ENCODE measurements at places on chromosomes 3 and 15.

DNA sequence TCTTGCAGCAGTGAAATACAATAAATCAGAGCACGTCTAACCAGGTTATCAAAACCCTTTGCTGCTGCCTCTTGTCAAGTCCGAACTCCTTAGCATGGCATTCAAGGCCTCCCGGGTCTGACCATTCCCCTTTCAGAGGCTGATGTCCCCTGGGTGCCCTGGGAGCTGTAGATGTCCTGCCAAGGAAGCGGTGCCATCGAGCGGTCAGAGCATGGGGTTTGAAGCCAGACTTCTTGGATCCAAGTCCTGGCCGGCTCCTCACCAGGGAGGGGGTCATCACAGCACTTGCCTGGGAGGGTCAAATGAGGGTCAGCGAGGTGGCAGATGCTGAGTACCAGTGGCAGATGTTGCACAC lies 496 bp downstream of the TF start:
- no peaks in the 10 kb centered on the region for H3K36me3 ChIP-seq
- no peaks in the 10 kb centered on the region for H3K4me1 ChIP-seq
- no peak for DNase-seq
- H3K27me3 ChIP-seq: peaks cover 77% of the 10 kb centered on the region
- H3K27ac ChIP-seq: no peak overlapping the region
- no peak overlapping the region for H3K4me3 ChIP-seq

DNA sequence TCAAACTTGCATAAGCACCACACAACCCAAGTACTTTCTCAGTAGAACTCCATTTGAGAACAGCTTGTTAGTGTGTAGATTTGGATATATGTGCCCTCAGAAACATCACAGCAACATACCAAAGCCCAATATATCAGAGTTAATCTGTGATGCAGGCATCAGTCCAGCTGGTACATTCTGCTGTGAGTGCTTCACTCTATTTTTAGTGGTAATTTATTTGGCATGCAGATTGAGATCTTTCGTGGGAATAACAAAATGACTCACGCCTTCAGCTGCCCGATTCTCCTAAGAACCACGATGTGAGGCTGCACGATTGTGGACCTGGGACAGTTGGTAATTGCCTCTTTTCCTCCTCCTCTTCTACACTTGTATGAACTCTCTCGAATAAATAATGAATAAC lies 730.7 kb downstream of the SQOR start:
- no peaks in the 10 kb centered on the region for H3K4me1 ChIP-seq
- no peaks in the 10 kb centered on the region for H3K36me3 ChIP-seq
- no peak overlapping the region for H3K4me3 ChIP-seq
- no peak for DNase-seq

DNA sequence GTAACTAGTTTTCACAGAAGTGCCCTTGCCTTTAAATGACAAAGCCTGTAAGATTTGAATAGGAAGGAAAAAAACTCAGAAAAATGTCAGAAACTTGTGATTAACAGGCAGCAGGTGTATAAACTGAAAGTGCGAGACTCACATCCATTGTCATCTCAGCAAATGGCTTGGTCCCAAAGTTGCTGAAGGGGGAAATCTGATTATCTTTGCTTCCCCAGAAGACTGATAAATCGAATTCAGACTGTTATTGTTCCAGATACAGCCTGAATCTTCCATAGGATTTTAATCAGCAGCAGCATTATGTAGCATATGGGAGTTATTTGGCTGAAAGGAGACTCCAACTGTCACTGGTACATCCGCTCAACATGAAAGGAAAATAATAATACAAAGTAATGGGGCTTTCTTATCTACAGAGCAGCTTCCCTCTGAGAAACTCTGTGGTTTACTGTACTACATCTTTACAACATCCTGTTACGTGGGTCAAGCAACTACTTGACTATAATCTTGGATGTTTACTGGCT lies 550.4 kb upstream of the CCDC54 start:
- no peak overlapping the region for H3K4me3 ChIP-seq
- no peaks in the 10 kb centered on the region for H3K4me1 ChIP-seq
- H3K27ac ChIP-seq: no peak overlapping the region
- no peaks in the 10 kb centered on the region for H3K36me3 ChIP-seq
- H3K27me3 ChIP-seq: no peaks in the 10 kb centered on the region

DNA sequence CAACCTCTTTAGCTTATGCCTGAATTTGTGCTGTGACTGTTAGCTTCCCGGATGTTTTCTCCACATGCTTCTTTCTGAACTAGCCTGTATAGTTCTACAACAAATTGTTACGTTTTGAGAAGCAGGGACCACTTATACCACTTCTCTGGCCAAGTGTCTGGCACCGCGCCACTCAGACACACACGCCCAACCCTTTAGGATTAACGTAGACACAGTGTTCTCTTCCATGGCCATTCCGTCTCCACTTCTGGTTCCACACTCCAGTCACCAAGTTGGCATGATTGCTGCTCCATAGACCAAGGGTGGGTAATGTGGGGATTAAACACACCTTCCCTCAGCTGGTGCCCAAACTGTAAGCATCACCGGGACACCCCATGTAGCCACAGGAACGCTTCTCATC lies 755 bp upstream of the TMEM108 start:
- H3K4me3 ChIP-seq: no peak overlapping the region
- no peaks in the 10 kb centered on the region for H3K4me1 ChIP-seq
- DNase-seq: no peak
- H3K27ac ChIP-seq: no peak overlapping the region
- no peaks in the 10 kb centered on the region for H3K36me3 ChIP-seq
- peaks cover 69% of the 10 kb centered on the region for H3K27me3 ChIP-seq

- H3K4me1 ChIP-seq: no peaks in the 10 kb centered on the region
- H3K36me3 ChIP-seq: no peaks in the 10 kb centered on the region
- H3K27me3 ChIP-seq: peaks cover 65% of the 10 kb centered on the region
- no peak overlapping the region for H3K27ac ChIP-seq
- no peak overlapping the region for H3K4me3 ChIP-seq
- DNase-seq: no peak
Observed at GRCh38 chr3:123294296-123294938, 92.7 kb downstream of the SEC22A start.

DNA sequence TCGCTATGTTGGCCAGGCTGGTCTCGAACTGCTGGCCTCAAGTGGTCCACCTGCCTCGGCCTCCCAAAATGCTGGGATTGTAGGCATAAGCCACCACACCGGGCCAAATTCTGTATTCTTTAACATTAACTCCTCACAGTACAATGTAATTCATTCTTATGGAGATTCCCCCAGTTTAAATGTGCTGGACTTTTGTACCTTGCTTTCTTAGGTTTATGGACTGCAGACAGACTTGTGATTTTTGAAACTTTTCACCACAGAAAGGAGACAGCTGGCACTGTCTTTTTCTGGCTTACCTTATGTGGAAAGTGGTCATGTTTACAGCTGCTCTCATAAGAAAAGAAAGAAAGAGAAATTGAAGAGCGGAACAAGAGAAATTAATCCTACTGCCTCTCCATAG lies 103.8 kb downstream of the IQCH start:
- H3K36me3 ChIP-seq: no peaks in the 10 kb centered on the region
- H3K4me3 ChIP-seq: no peak overlapping the region
- no peak overlapping the region for H3K27ac ChIP-seq
- no peak for DNase-seq
- H3K4me1 ChIP-seq: no peaks in the 10 kb centered on the region

DNA sequence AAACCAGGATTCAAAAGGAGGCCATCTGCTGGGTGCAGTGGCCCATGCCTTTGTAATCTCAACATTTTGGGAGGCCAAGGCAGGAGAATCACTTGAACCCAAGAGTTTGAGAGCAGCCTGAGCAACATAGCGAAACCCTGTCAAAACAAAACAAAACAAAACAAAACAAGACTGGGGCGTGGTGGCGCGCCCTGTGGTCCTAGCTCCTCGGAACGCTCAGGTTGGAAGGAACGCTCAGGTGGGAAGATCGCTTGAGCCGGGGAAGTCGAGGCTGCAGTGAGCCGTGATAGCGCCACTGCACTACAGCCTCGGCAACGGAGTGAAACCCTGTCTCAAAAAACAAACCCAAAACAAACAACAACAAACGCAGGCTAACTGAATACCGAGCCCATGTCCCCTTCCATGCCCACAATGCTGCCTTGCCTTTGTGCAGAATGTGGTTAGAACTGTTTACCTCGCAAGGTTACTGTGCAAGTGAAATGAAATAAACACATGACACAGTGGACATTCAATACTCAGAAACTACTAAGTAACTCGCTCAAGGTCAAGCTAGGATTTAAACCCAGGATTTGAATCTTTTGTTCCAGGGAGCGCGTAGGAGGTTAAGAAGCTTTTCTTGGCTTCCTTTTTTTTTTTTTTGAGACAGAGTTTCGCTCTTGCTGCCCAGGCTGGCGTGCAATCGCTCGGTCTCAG lies 766 bp upstream of the EMC4 start:
- H3K27me3 ChIP-seq: no peaks in the 10 kb centered on the region
- no peak for DNase-seq
- peak overlapping the region; percentile 92 for H3K4me3 ChIP-seq
- H3K36me3 ChIP-seq: peaks cover 39% of the 10 kb centered on the region
- H3K27ac ChIP-seq: peak overlapping the region; percentile 98

DNA sequence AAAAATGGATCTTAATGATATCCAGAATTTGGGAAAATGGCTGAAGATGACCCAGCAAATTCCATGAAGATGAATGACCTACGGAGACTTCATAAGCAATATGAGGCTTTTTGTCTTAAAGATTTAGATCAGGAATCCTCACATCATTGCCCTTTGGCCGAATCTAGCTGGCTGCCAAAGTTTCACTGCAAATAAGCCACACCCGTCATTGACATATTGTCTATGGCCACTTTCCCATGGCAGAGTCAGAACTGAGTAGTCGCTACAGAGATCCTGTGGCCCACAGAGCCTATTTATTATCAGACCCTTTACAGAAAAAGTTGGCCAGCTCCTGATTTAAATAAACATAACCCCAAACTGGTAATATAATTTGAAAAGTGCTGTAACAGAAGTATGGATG lies 307.4 kb upstream of the RARB start:
- H3K36me3 ChIP-seq: no peaks in the 10 kb centered on the region
- no peak overlapping the region for H3K4me3 ChIP-seq
- no peak for DNase-seq
- H3K27ac ChIP-seq: no peak overlapping the region

GRCh38 chr3:61877359-61878138 lies 316.2 kb downstream of the PTPRG start:
- H3K4me3 ChIP-seq: no peak overlapping the region
- no peaks in the 10 kb centered on the region for H3K4me1 ChIP-seq
- no peaks in the 10 kb centered on the region for H3K27me3 ChIP-seq
- H3K27ac ChIP-seq: no peak overlapping the region
- H3K36me3 ChIP-seq: peaks cover 2% of the 10 kb centered on the region
- no peak for DNase-seq

DNA sequence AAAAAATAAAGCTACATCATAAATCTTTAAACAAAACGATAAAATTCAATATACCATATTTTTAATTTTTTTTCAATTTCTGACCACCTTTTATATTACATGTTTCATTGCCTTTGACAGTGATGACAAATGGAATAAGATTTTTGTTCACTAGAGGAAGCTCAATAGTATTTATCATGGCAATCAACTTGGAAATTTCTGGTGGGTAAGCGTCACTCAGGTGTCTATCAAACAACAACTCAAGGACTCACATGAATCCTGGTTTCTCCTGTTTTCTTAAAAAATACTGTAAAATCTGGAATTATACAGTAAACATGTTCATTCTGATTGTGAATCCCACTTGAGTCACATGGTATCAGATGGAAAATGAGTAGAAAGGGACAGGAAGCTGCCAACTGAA lies 782.2 kb downstream of the OTOL1 start:
- no peaks in the 10 kb centered on the region for H3K36me3 ChIP-seq
- H3K4me1 ChIP-seq: no peaks in the 10 kb centered on the region
- no peak for DNase-seq
- H3K27me3 ChIP-seq: no peaks in the 10 kb centered on the region
- H3K27ac ChIP-seq: no peak overlapping the region

DNA sequence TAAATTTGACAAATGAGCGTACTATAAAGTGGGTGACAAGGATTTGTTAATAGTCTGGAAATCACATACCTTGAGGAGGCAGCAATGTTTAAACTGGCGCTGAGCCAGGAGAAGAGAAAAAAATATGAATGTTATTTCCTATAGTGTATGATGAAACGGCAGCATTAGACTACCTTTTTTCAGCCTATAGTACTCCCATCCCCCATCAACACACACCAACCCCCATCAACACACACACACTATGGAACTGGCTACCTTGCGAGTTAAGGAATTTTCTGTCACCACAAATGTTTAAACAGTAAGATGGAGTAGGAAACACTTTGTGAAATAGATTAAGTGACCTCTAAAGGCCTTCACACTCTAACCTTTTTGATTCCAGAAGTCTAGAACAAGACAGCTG lies 46.8 kb upstream of the ZCWPW2 start:
- peak overlapping the region; percentile 48 for H3K27ac ChIP-seq
- DNase-seq: no peak
- H3K27me3 ChIP-seq: no peaks in the 10 kb centered on the region
- peak overlapping the region; percentile 72 for H3K4me3 ChIP-seq

DNA sequence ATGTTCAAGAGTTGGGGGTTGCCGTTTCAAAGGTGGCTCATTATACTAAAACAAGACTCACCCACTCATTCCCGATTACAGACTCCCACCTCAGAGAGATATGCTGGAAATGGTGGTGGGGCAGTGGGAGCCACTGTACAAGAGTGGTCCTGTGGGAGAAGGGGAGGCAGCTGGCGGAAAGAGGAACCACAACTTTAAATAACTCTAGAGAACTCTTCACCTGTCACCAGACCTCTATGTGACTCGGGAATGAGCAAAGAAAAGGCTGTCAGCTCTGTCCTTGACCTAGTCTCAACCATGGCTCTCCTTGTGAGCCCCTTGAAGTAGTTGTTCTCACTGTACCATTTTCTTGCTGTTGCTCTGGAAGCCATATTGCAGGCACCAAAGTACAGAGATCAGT lies 293.8 kb downstream of the CHST2 start:
- DNase-seq: no peak
- no peak overlapping the region for H3K4me3 ChIP-seq
- peaks cover 5% of the 10 kb centered on the region for H3K36me3 ChIP-seq
- H3K4me1 ChIP-seq: no peaks in the 10 kb centered on the region
- no peak overlapping the region for H3K27ac ChIP-seq
- H3K27me3 ChIP-seq: no peaks in the 10 kb centered on the region

DNA sequence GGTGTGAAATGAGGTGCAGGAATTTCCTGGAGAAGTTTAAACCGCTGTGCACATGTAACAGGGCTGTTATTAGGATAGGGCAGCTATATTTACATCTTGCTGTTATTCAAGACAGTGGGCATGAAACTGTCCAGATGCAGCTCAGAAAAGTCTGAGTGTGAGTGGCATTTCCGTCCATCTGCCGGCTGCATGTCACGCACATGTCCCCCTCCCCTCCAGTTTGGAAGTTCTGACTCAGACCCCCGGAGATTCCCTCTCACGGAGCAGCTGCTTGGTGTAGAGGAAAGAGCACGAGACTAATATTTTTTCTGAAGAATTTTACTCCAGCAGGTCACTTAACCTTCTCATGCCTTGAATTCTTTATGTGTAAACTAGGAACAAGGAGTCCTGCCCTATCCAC lies 69.8 kb downstream of the FEM1B start:
- H3K27me3 ChIP-seq: peaks cover 13% of the 10 kb centered on the region
- H3K4me3 ChIP-seq: no peak overlapping the region
- no peaks in the 10 kb centered on the region for H3K36me3 ChIP-seq
- DNase-seq: no peak

Data from central memory CD8-positive, alpha-beta T cell (primary cell).